ENCODE measurements at places on chromosomes 7 and 10.

DNA sequence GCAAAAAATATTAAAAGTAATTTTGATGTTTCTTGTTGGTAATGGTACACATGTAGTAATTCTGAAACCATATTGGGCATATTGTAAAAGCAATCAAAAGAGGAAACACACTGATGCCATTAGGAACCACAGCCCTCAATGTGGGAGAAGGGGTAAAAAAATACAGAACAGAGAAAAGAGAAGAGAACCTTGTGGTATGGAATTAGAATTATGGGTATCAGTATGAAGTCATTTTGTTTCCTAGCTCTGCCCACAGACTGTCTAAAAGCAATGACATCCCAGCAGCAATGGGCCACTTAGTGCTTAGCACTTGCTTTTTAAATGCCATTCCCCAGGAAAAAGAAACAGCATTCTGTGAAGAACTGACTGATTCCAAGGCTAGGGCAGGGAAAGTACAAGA lies 61.5 kb downstream of the CPVL start:
- DNase-seq: no peak

DNA sequence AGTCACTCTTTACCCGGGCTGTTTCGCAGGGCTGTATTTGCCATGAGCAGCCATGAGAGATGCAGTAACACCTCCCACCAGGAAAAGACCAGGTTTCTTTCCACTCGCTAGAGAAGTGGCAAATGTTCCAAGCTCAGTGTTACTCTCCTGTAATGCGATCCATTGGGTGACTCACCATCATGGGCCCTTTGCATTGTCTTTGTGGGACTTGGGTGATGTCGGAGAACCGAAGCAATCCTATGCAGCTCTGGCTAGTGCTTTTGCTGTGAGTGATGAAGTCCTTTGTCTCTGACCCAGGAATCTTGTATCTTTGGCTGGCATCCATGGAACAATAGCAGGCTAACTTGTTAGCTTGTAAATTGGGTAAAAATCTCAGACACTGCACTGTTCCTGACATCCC lies 40.0 kb downstream of the GHRHR start:
- no peak for DNase-seq

- DNase-seq: no peak
Observed at GRCh38 chr7:106600569-106601373, 60.2 kb downstream of the CCDC71L start.

- no peak for DNase-seq
Observed at GRCh38 chr10:72612203-72612826, 13.6 kb downstream of the MICU1 start.

GRCh38 chr7:119561751-119562150 lies 711.2 kb upstream of the KCND2 start:
- DNase-seq: no peak

GRCh38 chr10:77091597-77092165 lies 545.9 kb downstream of the KCNMA1 start:
- DNase-seq: no peak

DNA sequence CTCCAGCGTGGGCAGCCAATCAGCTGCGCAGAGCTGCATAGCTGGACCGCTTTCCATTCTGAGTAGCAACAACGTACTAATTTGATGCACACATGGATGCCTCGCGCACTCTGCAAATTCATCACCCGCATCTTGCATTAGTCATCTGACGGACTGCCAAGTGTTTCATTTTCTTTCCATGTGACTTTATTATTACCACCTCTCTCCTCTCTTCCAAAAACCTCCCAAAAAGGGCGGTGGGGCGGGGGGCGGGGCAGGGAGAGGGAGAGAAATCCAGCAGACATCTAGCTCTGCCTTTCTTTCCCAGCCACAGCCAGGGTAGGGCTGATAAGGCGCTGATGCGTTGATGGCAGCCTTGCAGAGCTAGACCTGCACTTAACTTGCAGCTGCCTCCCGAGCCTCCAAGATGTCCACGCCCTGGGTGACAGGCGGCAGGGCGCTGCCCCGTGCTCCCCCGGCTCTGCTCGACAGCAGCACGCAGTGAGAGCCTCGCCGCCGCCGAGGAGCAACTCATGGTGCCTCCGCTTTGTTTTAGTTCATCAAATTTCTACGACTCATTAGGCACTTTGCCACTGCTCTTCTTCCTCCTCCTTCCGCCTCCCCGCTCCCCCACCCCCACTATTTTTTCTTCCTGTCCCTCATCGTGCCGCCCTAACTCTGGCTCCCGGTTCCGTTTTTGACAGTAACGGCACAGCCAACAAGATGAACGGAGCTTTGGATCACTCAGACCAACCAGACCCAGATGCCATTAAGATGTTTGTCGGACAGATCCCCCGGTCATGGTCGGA lies 147.3 kb downstream of the CELF2 start:
- no peak for DNase-seq

DNA sequence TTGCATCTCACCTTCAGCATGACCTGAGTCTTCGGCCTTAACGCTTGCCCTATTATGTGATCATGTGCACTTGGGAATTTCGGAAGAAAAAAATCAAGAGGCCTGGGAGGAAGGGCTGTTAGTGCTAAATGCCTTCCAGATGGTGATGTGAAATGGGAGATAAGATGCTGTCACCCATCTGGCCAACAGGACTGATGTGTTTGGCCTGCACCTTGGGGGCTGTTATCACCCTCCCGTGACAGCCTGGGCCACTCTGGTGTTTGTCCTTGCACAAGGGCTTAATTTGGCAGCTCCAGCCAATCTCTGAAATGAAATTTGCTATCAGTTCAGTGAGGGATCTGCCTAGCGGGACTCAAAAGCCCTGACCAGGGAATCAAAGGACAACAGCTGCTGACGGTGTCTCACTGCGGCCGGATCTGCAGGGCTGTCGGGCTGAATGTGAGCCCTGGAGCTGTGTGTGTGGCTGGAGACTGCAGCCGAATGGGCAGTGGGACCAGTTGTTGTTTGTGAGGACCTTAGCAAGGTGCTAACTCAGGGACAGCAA lies 131.4 kb upstream of the BTBD16 start:
- no peak for DNase-seq

DNA sequence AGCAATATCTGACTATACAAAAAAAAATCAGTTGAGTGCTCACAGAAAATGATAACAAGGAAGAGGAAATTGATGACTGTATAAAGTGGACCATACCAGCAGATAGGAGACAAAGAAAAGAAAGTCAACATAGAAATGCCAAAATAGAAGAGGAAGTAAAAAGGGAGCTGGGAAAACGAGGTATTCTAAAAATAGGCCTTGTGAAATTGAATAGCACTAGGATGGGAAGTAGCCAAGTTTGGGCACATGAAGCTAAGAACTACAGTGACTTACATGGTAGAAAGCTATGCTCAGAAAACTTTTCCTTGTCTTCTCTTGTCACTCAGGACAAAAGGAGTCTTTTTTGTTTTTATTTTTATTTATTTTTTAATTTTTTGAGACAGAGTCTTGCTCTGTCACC lies 76.2 kb upstream of the APBB1IP start:
- no peak for DNase-seq

GRCh38 chr7:77631820-77632219 lies 64.4 kb upstream of the RSBN1L start:
- no peak for DNase-seq

GRCh38 chr10:132710036-132710686 lies 75.8 kb downstream of the NKX6-2 start:
- no peak for DNase-seq

DNA sequence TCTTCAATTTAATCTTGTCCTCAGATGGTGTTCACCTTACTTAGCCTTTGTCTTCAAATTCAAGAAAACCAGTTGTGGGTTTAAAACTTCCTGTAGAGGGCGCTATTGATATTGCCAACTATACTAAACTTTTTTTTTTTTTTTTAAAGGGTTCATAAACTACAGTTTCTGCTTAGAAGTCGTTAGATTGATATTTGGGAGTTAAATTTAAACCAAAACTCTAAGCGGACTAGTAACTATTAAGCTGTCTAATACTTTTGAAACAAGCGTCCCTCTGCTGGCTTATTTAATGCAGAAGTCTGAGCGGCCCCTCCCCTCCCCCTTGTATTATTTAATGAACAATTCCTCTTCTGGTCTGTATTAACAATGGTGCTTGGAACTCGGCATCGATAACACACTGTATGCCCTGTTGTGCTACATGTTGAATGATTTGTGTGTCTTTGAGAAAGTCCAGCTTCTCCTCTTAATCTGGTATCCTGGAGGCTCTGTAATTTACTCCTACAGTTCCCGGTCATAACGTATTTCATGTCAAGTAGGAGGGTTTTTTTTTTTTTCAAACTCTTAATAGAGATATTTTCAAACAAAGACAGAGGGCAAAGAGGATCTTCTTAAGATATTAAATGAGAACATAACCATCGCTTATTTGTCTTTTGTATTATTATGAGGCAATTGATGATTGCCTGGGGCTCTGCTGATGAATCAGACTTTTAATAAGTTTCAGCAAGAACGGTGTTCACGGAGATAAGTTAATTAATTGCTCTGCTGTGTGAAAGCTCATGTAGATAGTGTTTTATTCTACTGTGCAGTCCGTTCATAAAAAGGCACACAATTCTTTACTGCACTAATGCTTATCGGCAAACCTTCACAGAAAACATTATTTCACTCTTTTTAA lies 22.6 kb upstream of the CREB5 start:
- no peak for DNase-seq

DNA sequence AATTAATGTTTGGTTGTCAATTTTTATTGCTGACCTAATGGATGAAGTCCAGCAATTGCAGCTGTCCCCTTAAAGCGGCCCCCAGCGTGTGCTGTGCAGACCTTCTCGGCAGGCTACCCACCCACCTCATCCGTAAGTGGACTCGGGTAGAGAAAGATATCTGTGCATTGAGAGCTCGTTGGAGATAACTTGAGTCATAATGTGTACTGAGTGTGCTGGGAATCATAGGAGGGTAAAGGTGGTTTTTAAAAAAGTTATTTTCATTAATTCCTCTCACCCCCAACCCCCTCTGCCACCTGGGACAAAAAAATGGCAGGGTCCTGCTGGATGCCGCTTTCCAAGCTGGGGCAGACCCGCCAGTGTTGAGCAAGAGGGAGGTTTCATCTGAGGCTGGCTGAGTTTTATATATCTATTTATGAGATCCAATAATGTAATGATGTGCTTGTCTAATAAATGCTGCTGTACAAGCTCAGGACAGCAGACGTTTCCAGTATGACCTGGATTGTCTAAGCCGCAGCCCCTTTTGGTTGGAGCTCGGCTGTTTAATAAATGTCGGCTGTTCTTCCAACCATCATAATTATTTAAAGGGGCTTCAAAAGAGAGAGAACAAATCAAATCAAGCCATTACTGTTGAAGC lies 119.1 kb downstream of the NKX6-2 start:
- no peak for DNase-seq

- no peak for DNase-seq
Observed at GRCh38 chr7:2851497-2851896, 7.4 kb upstream of the GNA12 start.

- DNase-seq: no peak
Observed at GRCh38 chr7:95298091-95298490, 26.2 kb downstream of the PON1 start.

DNA sequence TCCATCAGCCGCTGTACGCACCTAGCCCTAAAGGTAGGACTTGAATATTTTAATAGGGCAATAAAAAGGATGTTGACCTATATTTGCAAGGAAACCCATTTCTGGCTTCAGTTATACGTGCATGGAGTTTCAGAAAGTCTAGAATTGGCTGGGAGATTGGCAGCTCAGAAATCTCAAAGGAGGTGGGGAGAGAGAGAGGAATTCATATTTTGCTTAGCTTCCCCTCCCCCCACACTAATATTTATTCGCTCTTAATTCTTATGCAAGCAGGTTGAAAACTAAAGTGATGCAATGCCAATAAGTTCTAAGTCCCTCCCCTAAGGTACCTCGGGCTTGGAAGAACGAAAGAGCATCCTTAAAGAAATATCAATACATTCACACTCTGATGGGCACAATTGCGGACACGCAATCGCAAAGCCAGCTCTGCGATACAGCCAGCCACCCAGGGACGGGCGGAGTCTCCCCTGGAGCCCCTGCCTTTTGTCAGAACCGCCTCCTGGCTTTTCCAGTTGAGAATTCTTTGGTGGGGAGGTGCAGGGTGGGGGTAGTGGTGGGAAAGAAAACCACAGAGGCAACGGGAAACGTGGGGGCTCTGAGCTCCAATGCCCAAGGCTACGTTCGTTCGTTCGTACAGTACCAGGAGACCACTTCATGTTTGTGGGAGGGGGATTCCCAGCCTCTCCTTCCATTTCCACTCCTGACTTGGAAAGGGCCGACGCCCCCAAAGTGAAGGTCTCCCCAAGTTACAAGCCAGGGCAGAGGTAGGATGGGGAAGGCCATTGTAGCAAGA lies 1.3 kb downstream of the SHH start:
- no peak for DNase-seq

All from GOT3 (cell line).